Epithelial cell of prostate (primary cell): ENCODE measurements at places on chromosomes 12 and 14.

- no peak for DNase-seq
These were observed 60.7 kb downstream of the GALNT9 start for GRCh38 chr12:132268674-132269073.

DNA sequence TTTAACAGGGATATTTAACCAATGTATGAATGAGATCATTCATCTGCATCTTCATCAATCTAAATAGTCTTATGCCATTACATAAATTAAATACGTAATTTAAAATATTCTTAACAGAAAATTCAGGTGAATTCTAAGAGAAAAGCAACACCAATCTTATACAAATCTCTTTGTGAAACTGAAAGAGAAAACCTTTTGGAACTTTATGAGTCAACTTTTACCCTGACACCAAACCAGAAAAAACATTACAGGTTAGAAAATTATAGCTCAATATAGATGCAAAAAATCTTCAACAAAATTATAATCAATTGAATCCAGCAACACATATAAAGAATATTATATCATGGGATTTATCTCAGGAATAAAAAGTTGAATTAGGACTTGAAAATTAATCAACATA lies 3.4 kb downstream of the GLIPR1L1 start:
- no peak for DNase-seq

- DNase-seq, result no peak
These were observed 78.3 kb upstream of the BDKRB2 start for GRCh38 chr14:96126339-96126782.

- no peak for DNase-seq
These were observed 505.0 kb upstream of the FLRT2 start for GRCh38 chr14:85024931-85025330.

DNA sequence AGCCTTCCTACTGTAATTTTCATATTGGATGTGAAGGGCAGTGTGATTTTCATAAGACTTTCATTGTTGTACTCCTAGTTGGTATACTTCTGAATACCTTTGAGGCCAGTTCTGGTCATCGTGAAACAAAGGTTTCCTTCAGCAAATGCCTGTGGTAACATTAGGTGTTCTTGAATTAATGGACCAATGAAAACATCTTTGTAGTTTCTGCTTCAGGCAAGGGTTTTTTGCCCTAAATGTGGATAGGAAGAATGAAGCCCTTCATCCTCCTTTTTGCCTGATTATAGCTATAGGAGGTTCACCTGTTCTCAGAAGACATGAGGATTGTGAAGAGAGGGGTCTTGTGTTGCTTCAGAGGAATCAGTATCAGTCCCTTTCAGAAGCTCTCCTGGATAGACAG lies 60.7 kb downstream of the PTPN11 start:
- no peak for DNase-seq
